Esophagus squamous epithelium (tissue), 5 donors: ENCODE measurements at places on chromosomes 4 and X. TPM values are rescaled to one million over a fixed set of nuclear protein-coding genes. Genes with fewer than 3 reads are reported as not detected.

DNA sequence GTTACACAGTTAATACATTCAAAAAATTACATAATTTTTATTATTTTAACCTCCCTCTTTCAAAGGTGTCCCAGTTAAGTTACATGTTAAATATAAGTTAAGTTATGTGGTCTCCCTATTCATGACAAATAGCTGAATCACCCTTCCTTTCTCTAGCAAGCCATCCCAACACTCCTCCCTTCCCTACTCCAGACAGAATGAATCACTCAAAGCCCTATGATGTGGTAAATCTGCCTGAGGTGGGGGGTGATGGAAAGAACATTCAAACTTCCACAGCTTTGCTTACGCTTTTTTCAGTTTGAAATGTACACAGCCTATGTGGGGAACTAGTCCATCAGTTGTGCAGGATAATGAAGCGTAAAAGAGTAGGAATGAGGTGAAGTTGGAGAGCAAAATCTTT lies 90.2 kb downstream of the CXCL13 start:
- no peak for DNase-seq

DNA sequence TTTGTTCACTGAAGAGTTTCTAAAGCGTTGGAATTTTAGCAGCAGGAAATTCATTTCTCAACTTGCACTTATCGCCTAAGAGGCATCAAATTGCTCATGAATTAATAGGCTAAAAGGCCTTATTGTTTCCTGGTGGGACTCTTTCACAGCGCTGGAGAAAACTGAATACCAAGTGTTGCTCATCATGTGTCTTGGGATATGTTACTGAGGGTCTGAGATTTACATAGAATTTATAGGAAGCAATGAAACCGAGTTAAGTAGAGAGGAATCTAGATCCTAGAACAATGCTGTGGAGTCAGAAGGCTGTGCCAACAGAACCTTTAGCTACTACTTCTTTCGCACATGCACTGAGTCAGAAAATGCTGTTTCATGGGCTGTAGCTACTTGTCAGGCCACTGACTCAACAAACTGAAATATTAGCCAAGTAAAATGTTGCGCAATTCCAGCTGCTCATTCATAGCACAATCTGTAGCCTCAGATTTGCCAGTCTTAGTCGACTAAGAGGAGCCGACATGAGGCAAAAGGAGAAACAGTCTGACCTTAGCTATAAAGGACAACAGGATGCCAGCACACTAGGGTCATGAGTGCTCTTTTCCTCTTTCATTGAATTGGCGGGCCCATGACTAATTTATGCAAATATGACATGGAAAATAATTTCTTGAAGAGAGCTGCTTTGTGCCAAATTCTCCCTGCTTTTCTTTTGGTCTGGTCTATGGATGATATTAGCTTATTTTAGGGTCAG lies 35.9 kb upstream of the CXCL8 start:
- peak; percentile 31 for DNase-seq

Gene UGT2B15
- total RNA-seq: not detected

Gene HS6ST2
- 9.0 TPM for total RNA-seq

DNA sequence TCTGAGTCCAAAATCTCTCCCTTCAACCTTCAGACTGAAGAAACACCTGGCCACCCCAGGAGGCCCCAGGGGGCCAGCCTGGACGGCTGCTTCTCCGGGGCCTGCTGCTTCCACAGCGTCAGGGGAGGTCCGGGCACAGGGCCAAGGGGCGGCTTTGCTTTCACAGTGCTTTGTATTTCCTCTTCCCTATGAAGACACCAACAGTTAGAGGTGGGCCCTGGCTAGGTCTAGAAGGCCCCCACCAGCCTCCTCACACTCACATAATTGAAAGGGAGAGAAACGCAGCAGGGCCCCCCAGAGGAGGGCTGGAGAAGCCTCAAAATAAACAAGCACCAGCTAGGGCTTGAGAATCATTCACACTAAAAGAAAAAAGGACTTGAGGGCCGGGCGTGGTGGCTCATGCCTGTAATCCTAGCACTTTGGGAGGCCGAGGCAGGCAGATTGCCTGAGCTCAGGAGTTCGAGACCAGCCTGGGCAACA lies 17.8 kb downstream of the SCD5 start:
- no peak for DNase-seq

GRCh38 chr4:31979988-31980387 lies 1259.8 kb downstream of the PCDH7 start:
- DNase-seq: no peak

Gene RIBC1
- 1.2 TPM for total RNA-seq

- no peak for DNase-seq
These were observed 877 bp downstream of the GPRASP1 start for GRCh38 chrX:102652031-102652688.

Gene CDX4
- not detected for total RNA-seq

DNA sequence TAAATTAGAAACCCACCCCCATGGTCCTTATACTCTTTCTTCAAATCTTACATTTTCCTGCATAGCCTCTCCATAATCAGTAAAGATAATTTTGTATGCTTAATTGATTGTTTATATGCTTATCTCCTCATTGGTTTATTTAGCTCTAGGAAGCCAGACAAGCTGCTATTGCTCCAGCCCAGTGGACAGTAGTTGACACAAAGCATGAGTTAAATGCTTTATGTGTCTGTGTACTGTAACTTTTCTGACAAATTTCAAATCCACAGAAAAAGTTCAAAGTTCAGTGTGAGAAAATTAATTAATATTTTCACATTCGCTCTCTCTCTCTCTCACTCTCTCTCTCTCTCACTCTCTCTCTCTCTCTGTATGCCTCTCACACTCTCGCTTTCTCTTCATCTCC lies 181.7 kb downstream of the GABRB1 start:
- DNase-seq: no peak

DNA sequence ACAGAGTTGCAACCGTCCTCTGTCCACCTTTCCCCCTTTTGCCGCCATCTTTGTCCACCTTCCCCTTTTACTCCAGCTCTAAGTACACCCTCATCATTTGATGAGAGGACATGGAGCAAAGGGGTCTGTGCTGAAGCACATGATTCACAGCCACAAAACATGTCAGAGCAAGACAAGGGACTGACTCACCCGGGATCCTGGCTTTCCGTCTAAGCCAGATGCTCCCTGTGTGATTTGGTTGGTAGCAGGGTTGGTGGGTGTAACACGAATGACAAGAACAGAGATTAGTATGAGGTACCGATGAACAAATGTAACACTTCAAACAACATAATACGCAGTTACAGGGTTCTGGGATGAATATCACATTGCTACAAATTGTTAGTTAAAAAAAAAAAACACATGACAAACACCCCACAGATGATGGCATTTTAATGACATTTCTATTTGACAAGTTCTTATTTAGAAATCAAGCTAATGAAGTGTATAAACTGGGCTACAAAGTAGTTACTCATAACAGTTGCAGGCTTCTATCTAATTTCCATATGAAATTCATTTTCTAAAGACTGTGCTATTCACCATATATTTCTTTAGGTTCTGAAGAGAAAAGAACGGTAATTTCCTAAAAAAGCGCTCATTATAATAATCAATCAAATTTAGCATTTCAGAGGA lies 71.4 kb upstream of the ETNPPL start:
- DNase-seq: no peak

Gene SPIN2B
- 2.3 TPM for total RNA-seq

GRCh38 chr4:5472160-5472591 lies 236.2 kb downstream of the EVC2 start:
- DNase-seq: no peak

DNA sequence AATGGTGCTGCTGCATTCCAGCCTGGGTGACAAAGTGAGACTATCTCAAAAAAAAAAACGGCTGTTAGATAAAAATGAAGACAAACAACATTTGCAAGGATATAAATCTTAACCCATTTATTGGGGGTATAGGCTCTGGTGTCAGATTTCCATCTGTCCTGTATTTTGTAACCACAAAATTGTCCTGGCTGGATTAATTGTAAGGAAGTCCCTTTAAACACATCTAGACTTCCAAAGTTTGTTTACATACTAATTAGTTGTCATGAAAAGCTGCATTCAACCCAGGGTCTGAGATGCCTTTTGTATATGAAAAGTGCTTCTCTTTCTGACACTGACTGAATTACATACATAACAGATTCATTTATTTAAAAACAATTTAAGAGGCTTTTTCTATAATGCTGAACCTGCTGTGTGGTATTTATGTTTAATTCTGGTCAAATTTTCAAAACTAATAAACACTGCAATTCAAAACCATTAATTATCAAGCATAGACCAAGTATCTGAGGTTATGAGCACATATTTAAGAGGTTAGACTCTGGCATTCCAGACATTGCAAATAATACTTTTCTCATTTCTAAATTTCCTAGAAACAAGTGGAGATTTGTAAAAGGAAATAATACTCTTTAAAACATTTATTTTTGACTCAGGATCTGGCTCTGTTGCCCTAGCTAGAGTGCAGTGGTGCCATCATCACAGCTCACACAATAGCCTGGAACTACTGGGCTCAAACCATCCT lies 17.5 kb upstream of the UGDH start:
- DNase-seq: no peak

GRCh38 chr4:25012655-25013054 lies 18.1 kb downstream of the LGI2 start:
- no peak for DNase-seq

DNA sequence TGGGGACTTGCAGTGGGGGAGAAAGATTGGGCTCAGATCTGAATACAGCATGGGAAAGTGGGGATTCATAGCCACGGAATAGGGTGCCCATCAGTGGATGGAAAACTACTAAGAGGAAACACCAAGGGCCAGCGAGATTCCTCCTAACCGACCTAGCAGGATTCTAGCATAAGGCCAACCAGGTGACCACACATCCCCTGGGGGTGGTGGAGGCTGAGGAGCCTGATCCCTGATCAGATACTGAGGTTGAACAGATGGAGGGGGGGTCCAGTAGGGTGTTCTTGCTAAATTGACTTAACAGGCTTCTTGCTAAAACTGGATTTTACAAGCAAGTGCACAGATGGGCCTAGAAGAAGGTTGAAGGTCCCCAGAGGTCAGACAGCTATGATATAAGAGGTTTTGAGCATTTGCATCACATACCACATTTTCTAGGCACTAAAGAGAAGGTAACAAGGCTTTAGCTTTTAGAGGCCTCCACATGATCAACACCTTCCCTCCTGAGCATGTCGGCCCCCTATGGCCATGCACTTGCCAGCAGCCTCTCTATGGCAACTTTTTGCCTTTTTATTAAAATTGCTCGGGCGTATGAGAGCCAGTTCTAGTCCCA lies 69.1 kb upstream of the PUDP start:
- DNase-seq: no peak

DNA sequence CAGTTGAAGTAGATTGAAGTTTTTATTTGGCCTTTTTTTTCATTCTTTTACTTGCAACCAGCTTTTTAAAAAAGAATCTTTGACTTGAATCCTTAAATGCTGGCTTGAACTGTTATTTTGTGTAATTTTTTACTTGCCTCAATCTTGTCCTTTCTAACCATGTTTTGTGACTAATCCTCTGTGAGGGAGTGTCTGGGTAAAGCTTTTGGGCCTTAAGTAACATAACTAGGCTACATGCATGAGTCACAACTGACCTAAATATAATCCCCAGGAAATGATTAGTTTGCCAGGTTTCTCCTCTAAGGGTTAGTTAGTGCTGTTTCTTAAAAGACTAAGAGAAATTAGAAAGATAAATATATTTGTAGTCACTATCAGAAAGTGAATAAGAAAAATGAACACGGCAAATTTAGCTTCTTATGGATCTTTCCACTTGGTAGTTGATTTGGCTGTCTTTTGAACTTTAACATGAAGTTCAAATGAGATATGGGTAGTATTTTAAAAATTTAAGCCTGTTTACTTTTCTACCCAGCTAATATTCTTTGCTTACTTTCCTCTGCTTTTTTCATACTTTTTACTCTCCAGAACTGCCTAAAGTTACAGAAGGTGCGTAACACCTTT lies 13.0 kb downstream of the EXOC1 start:
- DNase-seq: no peak

DNA sequence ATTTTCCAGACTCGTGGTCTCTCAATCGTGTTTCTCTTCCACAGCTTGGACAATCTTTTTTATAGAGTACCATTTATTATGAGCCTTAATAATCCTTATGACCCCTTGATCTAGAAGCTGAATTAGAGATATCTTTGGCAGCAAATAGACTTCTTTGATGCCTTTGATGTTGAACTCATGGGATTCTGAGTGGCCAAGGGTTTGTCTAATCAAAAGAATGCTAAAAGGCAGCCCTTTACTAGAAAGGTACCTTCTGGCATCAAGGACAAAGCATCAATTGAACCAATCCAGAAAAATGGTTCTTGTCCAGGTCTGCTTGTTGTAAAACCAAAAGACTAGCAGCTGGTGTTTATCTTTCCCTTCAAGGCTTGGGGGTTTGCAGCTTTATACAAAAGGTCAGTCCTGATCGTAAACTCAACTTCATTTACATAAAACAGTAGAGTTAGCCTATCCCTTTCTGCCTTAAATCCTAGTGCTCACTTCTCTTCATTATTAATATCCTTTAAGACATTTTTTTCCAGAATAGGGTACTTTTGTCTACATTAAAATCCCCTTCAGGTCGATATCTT lies 411.3 kb downstream of the FAT4 start:
- DNase-seq: no peak

DNA sequence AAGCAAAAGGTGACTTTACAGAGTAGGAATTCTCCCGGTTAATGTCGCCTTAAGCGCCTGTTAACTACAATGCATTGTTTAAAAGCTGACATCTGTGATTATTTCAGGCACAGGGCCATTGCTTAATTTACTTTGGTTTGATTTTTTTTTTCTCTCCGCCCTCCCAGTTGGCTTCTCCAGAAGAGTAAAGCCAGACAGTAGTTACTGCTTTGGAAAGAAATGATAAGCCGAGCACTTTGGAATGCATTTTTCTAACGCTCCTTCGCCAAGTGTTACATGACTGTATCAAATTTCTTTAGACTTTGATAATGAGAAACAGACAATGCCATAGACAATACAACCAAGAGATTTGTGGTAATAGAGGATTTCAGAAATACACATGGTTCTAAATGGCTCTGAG lies 383.0 kb upstream of the TENM3 start:
- no peak for DNase-seq

Gene TMEM150C
- 2.4 TPM for total RNA-seq

DNA sequence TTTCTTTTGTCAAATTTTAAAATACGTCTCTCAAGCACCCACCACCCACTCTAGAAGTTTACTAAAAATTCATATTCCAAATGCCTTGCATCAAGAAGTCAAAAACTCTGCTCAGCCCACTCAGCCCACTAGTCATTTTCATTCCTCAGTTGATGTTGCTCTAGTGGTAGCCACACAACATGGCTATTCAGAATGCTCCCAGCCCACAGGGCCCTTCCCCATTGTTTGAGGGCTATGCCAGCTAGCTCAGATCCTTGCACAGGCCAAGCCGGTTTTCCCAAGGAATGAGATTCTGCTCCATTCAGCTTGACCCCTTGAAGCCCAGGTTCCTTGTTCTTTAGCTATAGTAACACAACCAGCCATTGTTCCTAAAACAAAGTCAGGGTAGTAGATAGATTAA lies 297.5 kb upstream of the RASGEF1B start:
- no peak for DNase-seq

DNA sequence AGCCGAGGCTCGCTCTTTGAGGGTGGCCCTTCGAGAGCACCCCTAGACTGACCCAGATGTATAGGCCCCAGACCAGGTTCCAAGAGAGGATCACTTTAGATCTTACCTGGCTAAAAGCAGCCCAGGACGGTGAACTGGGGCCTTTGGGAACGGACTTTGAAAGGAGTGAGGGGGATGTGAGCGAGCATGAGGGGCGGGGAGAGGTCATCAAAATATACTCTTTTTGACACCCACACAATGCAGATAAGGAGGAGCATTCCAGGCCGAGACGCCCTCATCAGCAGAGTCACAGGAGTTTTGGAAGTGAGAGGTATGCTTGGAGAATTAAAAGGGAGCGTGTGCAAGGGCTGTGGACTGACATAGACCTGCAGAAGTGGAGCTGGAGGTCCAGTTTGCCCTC lies 528 bp downstream of the NSDHL start:
- DNase-seq: no peak

Gene NHSL2
- total RNA-seq: 7.1 TPM

GRCh38 chr4:1864076-1865008 lies 6.9 kb upstream of the NSD2 start:
- DNase-seq: no peak
